ENCODE measurements at places on chromosomes 4 and X.

DNA sequence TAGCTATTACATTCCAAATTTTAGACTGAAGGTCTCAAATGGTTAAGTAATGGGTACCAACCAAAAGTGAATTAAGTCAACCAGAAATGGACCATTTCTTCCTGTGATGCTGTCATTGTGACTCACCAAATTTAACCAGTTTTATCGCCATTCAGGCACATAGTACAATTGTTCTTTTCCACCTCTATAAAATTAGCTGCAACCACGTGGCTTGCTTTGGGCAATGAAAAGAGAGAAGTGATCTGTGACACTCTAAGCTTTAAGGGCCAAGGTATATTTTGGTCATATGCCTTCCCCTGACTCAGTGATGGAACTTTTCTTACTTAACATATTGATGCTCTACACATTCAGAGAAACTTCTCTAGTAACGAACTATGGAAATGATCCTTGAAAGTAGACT is 20.3 kb upstream of the PHF8 start:
- no peak for DNase-seq

GRCh38 chrX:152038804-152039203 is 64.3 kb upstream of the GABRE start:
- DNase-seq: no peak

- no peak for DNase-seq
Observed at GRCh38 chr4:24244663-24245490, 339.5 kb downstream of the DHX15 start.

DNA sequence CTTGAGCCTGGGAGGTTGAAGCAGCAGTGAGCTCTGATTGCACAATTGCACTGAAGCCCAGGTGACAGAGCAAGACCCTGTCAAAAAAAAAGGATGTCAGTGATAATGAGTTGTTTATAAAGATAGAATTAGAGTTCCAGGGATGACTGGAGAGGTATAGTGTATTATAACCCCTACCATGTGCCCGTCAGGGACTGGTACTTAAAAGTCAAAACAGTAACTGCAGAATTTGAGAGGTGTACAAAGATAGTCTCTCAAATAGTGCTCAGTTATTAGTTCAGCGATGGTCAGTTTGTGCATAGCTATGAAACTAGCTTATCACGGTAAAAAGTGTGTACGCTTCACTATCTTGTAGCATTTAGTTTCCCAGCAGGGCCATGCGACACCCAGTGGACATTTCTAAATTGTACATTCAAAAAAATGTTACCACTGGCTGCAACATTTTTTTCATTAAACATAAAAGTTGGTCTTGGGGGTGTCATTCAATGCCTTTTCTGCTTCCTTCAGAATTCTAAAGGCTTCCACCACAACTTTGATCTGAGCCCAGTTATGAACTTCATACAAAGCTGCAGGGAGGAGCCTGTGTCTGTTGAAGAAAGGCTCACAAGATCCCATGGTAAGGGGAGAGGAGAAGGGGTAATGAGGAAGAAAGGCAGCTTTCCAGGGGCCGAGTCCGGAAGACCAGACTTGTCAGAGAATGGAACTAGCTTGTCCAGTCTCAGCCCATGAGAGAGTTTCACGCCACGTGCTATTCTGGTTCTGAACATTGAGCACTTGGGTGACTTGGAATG is 9.2 kb upstream of the GYG2 start:
- no peak for DNase-seq
